ENCODE measurements at places on chromosomes 1 and 21.
A peak's percentile ranks its signal among the peaks of the same experiment; 100 is the strongest.

DNA sequence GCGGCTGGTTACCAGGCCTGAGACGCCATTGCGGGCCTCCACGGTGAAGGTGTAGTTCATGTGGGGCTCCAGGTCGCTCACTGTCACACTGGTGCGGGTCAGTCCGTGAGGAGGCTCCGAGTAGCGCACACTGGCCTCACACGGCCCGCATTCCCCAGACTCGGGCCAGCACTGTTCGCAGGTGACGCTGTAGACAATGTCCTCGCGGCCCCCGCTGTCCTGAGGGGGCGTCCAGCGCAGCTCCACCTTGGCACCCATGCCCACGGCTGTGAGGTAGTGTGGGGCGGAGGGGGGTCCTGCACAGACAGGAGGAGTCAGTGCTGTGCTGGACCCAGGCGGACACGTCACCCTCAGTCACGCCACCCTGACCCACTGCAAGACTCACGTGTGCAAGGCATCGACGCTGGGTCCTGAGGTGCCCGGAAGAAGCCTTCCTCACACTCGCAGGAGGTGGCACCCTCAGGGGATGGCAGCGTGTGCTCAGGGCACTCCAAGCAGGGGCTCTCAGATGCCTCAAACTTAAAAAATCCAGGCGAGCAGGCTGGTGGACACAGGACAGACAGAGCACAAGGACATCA lies 17.9 kb downstream of the EPHA2 start:
- no peak for DNase-seq

GRCh38 chr1:214389734-214390133 lies 108.8 kb downstream of the SMYD2 start:
- DNase-seq = no peak

DNA sequence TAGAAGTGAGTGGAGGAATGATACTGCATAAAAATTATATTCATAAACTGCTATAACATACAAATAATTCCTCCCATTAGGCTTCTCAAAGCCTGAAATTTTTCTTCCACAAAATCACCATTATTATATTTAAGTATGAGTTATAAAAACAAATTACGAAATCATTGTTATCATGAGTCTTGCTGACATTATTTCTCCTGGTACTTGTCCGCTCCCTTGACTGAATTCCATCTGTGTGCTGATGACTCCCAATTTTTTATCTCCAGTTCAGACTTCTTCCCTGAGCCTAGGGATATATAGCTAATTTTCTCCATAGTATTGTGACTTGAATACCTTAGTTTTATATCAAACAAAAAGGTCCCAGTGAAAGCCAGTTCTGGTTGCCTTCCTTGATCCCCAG lies 268.2 kb downstream of the HMCN1 start:
- DNase-seq = no peak

DNA sequence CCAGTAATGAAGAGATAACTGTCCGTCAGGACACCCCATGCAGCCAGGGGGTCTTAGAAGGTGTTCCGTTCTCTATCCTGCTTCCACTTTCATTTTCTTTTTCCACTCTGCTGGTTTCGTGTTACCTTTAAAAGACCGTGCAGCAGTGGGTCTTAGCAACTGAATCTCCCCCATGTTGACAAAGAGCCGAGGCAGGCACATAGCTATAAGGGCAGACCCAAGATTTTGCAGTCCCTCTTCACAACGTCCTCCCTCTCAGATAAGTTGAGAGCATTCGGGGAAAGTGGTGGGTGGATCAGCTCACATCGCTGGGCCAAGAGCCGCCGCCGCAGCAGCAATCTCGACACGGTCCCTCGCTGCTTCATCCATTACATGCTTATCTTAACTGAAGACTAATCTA lies 355.5 kb downstream of the LMO4 start:
- no peak for DNase-seq

DNA sequence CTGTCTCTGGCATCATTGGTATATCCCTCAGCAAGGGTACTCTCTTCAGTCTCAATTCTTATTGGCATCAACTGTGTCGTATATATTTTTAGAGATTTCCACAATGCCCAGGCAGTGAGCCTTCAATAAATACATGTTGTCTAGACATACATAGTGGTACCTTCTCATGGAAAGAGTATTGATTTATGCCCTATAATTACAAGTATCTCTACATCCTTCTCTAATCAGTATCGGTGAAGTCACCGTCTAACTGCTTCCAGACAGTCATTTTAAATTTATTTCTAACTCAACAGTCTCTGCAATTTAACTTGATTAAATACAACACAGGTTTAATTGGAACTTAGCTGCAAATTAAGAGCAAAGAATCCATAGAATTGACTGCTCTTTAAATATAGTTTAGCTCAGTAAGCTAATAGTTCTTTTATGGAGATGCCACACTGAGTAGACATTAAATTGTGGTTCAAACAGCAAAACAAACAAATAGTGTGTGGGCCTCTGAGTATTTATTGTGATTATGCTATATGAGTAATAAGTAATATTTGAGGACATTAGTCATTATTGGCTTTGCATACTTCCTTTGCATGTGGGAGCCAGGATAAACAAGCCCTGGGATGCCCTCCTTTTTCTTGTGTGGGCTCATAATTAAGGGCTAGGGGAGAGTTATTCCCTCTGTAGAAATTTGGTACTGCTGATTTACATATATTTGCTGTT lies 126.9 kb upstream of the DUSP10 start:
- no peak for DNase-seq

DNA sequence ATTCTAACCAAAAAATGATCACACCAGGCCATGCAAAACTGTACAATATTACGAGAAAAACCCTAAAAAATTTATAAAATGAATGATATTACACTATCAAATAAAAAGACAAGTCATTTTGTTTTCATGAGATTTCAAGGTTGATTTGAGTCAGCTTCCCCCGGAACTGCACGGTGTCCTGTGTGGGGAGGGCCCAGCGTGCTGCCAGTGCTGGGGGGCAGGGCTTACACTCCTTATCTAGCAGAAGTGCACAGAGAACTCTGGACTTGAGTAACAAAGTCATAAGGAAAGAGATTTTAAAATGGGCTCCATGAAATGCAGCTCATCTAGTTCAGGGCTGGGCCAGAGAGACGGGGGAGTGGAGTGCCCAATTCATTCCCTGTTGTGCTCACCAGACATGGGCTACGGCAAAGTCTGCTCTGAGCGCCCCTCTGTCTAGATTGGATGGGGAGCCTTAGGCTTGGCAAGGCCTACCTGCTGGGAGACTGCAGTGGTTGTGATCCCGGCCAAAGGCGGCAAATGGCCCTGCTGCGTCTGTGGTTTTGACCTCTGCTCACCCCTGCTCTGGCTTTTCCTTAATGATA lies 50.1 kb downstream of the COQ8A start:
- no peak for DNase-seq

GRCh38 chr1:70495370-70495769 lies 84.3 kb downstream of the CTH start:
- DNase-seq = no peak

DNA sequence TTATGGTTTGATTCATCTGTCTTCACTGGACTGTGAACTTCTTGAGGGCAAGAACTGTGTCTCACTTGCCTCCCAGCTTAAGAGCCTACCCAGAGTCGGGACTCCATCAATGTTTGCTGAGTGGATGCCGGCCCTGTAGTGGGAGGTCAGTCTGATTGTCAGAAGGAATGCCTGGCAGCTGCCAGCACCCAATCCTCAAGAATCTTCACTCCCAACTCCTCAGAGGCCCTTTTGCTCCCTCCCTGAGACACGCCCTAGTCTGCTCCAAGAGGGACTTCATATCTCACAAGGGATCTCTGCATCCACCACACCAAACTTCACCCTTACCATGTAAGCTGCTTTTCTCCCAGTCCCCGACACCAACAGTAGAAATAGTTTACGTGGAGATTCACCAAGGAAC lies 15.2 kb upstream of the KDM4A start:
- DNase-seq = no peak

DNA sequence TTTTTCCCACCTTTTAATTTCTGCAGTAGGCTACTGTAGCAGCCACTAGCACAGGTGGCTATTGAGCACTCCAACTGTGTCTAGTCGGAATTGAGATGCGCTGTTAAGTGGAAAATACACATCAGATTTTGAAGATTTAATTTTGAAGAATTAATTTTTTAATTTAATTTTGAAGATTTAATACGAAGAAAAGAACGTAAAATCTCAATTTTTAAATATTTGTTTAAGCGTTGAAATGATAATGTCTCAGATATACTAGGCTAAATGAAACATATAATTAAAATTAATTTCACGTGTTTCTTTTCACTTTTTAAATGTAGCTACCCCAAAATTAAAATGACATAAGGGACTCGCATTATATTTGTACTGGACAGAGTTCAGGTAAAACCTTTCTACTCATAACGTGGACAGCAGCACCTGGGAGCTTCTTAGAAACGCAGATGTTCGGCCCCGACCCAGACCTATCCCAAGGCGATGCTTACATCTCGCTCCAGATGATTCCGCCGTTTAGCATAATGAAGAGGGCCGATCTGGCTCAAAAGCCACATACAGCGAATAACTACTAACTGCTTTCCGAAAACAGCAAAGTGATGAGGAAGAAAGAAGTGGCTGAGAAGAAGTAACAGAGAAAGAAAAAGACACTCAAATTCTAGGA lies 717 bp downstream of the CRYZL1 start:
- no peak for DNase-seq

DNA sequence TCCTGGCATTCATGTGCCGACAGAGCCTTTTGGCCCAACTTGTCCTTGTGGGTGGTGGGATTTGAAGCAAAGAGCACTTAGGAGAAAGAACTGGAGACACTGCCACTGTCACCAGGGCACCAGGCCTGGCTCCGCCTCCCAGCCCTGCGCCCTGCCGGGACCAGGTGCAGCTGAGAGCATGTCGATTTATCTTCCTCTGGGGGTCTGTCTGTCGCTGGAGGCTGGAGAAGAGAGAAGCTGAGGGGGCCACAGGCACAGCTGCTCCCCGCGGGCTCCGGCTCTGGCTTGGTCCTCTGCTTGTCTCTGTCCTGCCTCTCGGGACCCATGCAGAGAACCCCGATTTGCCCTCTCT lies 28.2 kb downstream of the PCNT start:
- DNase-seq = no peak

DNA sequence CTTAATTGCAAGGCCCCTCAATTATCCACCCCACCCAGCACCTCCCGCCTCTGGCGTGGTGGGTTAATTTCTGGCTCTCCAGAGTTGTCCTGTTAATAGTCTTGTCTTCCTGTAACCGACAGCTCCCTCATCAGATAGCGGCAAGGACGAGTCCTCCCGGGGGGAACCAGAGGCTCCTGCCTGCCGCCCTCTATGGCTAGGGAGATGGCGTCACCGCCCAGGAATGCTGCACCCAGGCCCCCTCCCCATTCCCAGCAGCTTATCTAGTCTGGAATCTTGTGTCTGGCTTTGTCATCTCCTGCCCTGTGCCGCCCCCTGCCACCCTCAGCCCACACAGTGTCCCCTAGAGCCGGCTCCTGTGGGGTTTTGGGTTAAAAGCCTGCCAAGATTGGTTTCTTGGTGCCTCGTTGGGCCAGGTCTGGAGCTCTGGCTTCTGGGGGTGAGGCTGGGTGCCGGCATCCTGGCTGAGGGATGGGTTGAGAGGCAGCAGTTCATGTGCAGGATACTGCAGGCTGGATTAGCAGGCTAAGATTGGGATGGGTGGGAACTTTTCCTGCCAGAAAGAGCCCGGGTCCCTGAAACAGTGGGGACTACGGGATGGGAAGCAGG lies 48.8 kb downstream of the EDN2 start:
- DNase-seq = no peak

DNA sequence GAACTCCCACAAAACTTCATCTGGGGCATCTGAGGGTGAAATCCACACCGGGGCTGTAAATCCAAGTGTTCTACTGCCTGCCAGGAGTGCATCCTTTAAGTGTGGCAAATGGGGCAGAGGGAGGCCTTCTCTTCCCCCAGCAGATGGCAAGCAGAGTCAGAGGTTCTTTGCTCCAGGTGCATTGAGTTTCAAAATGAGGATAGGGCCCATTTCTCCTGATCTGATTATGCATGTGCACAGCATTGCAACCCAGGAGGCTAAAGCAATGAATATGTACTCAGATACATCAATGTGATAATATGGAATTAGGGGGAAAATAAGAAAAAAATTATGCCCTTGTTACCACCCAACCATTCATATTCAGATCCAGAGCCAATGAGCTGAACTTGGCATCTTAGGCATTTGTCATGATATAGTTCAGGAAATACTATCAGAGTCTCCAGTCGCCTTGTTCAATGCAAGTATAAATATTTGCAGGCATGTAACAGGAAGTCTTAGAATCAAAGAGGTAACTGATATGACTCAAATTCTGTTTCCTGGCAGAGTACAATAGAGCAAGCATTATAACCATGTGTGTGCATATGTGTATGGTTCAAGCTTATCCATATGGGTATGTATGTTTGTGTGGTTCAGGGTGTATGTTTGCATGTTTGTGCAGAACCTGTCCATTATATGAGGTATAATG lies 473.8 kb upstream of the PKN2 start:
- DNase-seq = no peak

DNA sequence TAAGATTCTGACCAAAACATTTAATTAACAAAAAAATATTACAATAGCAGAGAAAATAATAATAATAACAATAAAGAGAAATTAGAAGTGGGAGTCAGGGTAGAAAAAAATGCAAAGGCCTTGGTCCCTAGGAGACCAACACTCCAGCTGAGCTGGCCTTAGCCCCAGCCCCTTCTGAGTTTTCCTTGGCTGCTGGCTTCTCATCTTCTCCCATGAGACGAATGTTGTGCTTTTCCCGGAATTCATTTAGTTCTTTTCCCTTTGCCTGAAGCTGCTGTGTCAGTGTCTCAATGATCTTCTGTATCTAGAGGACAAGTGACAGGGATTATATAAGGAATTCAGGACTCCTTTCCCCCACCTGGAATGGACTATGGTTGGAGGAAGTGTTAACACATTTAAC lies 2.4 kb downstream of the KLHDC9 start:
- no peak for DNase-seq

- peak; percentile 61 for DNase-seq
Measured at GRCh38 chr1:154559466-154560044, 1.1 kb upstream of the UBE2Q1 start.

- DNase-seq = no peak
Measured at GRCh38 chr1:72177711-72178110, 104.6 kb downstream of the NEGR1 start.

Measured in activated B cell treated with CpG ODN at 0.5 μM for 24 hours (primary cell).